CD8-positive, alpha-beta memory T cell (primary cell): ENCODE measurements at places on chromosomes 7 and 10.

DNA sequence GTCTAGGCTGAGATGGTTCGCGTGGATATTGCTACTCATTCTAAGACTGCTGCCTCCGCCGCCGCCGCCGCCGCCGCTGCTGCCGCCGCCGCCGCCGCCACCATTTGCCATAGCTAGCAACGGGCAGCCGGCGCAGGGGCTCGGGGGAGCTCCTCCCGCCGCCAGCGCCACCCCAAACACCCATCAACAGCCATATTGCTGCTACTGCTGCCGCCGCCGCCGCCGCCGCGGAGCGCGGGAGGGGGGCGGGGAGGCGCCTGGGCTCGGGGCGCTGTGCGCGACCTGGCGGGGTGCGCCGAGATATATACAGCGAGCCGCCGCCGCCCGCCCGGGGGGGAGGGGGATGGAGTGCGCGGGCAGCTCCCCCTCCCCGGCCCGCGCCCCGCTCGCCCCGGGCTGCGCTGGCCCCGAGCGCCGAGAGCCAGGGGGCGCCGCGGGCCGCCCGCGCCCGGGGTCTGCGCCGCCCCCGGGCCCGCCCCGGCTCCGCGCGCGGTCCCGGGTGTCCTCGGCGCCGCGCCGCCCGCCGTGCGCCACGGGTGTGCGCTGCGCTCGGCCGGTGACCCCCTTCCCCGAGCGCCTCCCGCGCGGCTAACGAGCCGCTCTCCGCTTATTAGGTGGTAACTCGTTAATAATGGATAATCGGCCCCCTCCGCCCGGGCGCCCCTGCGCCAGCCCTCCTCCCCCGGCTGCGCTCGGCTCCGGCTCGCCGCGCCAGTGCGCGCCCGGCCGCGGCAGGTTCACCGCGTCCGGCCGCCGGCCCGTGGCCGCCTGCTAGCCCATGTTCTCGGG lies at the start of gene KCNMA1:
Gene KCNMA1 (minus strand): TSS at position 277 of the 789 bp plus-strand sequence.
- no peak for DNase-seq

DNA sequence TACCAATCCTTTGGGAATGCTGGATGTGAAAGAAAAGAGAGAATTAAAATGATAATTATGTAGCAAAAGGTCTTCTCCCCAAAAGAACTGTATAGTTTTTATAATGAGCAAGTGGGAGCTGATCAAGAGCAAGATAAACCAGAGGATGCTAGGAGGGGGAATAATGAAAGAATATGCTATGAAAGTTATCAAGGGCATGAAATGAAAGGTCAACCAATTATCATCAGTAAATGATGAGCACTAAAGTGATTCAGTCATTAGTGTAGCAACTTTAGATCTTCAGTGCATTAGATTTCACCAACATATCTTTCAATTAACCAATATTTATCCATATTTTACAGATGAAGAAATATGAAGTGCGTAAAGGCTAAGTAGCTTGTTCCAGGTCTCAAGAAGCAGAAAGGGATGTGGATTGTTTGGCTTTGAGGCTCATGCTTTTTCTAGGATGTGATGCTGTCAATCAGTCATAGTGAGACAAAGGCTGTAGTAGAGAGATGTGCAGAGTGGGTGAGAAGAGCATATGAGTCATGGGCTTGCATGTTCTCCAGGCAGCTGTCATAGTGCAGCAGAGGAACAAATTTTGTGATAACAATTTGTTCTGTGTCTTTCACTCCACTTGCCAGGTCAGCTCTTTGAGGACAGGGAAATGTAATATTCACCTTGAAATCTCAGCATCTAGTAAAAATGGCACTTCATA lies 5.7 kb upstream of the OR2F2 start:
- no peak for DNase-seq

DNA sequence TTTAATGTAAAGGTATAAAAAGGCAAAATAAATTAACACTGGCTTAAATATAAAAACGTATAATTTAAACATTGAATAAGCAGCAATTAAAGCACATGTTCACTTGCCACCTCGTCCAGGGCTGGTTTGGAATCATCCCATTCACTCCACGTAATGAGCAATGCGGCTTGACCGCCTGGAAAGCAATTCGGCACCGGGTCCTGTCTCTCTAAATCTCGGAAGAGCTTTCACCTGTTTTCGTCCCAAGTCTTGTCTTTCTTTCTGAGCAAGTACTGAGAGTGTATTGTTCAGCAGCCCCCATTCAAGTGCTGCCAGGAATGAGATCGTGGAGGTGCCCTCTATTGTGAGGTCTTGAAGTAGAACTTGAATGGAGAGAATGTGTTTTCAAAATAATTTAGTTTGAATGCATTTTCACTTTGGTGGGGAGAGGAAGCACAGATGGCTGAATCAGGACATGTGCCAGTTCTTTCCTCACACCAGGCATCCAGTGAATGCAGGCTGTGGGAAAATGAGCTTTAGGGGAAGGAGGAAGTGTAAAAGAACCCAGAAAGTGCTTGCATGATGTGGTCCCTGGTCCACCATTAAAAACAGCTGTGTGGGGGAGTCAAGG lies 515.2 kb downstream of the REEP3 start:
- no peak for DNase-seq

GRCh38 chr7:2295936-2296620 lies 18.2 kb downstream of the SNX8 start:
- DNase-seq = no peak

GRCh38 chr10:110973400-110973799 lies 54.0 kb downstream of the SHOC2 start:
- no peak for DNase-seq
